Naive thymus-derived CD4-positive, alpha-beta T cell (primary cell): ENCODE measurements at places on chromosomes 4 and X. TPM values are rescaled to one million over a fixed set of nuclear protein-coding genes. Genes with fewer than 3 reads are reported as not detected.

CT83 gene
- total RNA-seq = not detected

GAGE12J gene
- not detected in 2 replicates for total RNA-seq

GAGE2A gene
- total RNA-seq = not detected

NAA11 gene
- total RNA-seq = not detected

TNMD gene
- total RNA-seq = not detected

INTU gene
- 0.18 TPM in 1 of 2 replicates, not detected in the other for total RNA-seq

GPR82 gene
- total RNA-seq = 0.16 TPM

CENPC gene
- total RNA-seq = 89.7 TPM

TCEAL3 gene
- 4.2 TPM for total RNA-seq

SLC49A3 gene
- 9.4 TPM for total RNA-seq

HMX1 gene
- total RNA-seq = not detected

ARHGEF38 gene
- not detected in 2 replicates for total RNA-seq

ENPP6 gene
- total RNA-seq = not detected

SPANXB1 gene
- not detected for total RNA-seq

BEX5 gene
- total RNA-seq = 6.8 TPM

AREG gene
- not detected for total RNA-seq

SLC7A11 gene
- 0.34 TPM for total RNA-seq

FANCB gene
- total RNA-seq = 3.3 TPM

NXF2B gene
- not detected for total RNA-seq

GABRQ gene
- not detected for total RNA-seq

EGFL6 gene
- total RNA-seq = not detected

ZXDA gene
- 5.4 and 5.5 TPM in 2 replicates for total RNA-seq

PCGF3 gene
- 66.8 TPM for total RNA-seq

NPY2R gene
- total RNA-seq = not detected
